NK-92 treated with Interleukin-12 subunit alpha and Interleukin-12 subunit beta, amount 100 ng/mL, for 24 hours (cell line): ENCODE measurements at places on chromosomes 1 and 21.

DNA sequence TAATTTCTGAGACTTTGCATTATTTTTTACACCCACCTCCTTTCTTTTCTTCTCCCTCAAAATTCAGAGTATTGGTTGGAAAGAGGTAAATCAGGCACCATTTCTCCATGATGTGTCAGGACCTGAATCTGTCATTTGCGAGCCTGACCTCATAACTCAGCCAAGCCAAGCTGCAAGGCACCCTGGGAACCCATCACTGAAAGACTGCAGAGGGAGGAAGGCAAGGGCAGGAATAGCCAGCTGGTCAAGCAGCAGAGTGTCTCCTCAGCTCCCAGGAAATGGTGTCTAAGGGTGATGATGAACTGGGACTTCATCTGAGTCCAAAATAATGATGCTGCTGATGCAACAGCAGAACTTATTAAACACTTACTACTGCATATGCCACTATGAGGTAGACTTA is 556.6 kb downstream of the OMA1 start:
- no peak for DNase-seq

GRCh38 chr1:54520631-54521321 is 27.3 kb upstream of the ACOT11 start:
- no peak for DNase-seq

DNA sequence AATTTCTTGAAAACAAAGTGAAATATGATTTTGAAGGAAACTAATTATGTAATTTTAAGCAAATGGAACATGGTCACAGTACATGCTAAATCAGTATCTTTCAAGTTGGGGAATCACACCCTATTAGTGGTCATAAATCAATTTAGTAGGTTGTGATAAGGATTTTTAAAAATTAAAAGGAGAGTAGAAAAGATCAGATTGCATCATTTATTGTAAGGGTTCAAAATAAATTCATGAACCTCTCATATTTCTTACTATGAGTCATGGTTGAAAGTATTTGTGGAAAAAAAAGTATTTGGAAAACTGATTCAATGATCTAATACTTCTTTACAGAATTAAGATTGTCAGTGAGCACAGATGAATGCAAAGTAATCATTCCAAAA is 14.6 kb downstream of the ADSS2 start:
- DNase-seq = no peak

DNA sequence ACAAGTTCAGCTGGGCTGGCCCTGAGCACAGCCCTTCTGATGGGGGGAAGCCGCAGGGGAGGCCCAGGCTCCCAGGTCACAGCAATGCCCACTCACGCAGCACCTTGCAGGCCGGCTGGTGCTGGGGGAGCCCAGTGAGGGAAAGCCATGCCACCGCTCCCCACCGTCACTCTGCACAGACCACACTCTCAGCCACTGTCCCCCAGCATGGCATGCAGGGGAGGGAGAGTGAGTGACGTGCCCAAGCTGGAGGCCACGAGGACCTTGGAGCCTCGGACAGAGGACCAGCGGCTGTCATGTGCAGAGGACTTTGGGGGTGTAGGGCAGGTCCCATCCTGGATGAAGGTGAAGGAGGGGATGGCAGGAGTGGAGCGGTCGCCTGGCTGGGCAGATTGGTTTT is 25.1 kb downstream of the SLC45A1 start:
- DNase-seq = no peak

- no peak for DNase-seq
Observed at GRCh38 chr1:1274299-1274930, 761 bp upstream of the UBE2J2 start.

- DNase-seq = no peak
Observed at GRCh38 chr1:216700779-216701178, 22.4 kb downstream of the ESRRG start.

DNA sequence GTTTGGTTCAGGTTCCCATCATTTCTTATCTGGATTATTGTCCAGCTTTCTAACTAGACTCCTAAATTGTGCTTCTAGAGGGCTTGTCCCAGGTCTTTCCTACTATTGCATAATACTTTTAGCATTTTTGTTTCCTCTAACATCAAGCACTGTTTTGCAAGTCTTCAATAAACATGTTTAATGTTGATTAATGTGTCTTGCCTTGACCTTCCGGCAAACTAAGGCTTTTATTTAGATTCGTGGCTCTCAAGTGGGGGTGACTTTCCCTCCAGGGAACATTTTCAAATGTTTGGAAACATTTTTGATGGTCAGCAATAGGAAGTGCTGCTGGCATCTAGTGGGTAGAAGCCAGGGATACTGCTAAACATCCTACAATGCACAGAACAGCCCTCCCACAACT is 90.7 kb downstream of the RPE65 start:
- DNase-seq = no peak

- no peak for DNase-seq
Observed at GRCh38 chr1:164723296-164723798, 164.4 kb downstream of the PBX1 start.

- no peak for DNase-seq
Observed at GRCh38 chr1:225712391-225712790, 59.5 kb upstream of the ENAH start.

DNA sequence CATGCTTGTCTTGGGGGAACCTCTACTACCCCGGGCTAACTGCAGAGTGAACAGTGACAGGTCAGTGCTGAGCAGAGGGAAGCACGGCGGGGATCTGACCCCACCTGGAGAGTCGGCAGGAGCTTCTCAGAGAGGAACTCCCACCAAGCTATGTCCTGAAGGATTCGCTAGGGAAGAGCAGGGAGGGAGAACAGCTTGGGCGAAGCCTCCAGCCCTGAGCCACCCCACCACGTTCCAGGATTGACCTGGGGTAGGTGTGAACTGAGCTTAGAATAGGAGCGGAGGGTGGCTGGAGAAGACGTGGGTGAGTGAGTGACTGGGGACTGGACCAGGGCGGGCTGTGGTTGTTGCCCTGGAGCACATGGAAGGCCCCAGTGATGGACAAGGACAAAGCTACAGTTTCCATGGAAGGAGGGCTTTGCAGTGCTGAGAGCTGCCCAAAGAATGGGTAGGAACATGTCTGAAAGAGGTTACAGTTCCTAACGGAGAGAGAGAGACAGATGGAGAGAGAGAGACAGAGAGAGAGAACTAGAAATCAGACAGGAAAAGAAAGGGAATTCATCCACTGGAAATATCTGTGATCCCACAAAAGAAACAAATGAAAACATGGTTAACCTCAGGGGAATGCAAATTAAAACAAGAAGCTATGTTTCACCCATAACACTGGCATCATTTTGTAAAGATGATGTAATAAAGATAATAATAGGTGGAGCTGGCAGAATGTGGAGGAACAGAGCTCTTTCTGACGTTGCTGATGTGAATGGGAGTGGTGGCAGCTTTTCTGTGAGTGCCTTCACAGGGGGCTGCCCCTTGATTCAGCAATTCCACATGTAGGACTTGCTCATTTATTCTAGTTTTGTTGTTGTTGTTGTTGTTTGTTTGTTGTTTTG is 17.2 kb downstream of the BSND start:
- DNase-seq = no peak

- DNase-seq = no peak
Observed at GRCh38 chr1:11804666-11805421, 920 bp downstream of the MTHFR start.

GRCh38 chr1:225460021-225460736 is 32.3 kb upstream of the LBR start:
- DNase-seq = no peak

GRCh38 chr1:54792686-54793282 is 8.3 kb downstream of the TTC22 start:
- no peak for DNase-seq

DNA sequence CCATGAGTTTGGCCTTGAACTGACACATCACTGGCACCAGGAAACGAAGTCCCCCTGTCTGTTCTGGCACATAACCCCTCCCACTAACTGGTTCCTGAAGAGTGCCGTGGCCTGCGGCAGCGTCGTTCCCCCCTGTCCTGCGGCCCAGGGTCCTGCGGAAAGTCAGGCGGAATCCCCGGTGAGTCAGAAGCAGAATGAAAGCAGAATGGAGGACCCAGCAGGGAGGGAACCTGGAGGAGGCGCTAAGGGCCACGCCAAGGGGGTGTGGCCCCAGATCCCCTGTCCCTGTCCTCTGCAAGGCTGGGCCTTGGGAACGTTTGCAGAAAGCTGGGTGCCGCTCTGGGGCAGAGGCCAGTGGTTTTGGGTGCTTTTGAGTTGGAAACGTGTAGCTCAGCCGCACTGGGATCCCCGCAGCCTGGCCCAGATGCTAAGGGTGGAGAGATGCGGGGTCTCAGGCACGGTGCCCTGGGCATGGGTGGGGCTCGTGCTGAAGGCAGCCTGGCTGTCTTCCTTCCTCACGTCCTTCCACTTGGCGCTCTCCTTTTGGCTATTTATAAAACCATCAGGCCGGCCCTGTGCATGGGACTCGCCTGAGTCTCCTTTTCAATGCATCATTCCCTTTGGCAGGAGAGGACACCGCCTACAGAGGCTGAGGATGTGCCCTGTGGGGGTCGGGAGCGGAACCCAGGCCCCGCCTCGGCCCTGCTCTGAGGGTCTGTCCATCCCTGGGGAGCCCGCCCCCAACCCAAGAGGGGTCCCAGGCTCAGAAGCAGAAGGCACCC is 36.2 kb downstream of the TP73 start:
- DNase-seq = no peak

GRCh38 chr1:9599741-9600140 is 11.0 kb downstream of the TMEM201 start:
- no peak for DNase-seq

DNA sequence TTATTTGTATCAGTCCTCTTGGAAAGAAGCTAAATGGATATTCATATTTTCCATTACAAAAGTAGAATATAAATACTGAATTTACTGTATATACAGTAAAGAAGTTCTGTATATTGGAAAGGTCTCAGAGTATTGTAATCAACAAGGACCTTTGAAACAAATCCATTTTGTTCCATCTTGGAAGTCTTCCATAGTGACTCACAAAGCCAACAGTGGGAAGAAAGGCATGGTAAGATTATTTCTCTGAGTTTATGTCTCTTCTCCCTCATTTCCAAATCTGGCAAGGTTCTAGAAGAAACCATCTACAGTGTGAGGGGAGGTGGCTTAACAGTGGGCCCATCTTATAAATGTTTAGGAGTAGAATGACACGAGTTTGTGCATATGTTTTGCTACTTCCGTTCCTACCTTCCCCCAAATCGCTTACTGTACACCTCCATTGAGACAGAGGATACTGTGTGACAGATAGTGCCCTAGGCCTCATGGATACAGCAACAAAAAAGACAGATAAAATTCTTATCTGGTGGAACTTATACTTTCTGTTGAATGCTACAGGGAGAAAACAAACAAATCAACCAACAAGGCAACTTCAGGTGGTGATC is 22.1 kb upstream of the SSX2IP start:
- no peak for DNase-seq

DNA sequence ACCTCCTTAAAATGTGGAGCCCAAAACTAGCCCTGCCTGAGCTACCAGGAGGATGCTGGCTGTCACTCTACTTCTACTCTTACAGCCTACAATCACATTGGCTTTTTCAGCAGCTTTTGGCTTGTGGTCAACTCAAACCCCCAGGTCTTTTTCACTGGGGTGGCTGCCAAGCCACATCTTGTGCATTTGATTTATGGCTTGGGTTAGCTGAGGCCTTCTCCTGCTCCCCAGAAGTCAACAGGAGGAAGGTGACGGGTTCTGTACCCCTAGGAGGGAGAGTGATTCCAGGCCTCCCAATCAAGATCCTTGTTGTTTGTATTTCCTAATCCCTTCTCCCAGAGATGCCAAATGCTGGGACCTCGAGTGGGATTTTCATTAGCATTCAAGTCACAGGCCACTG is 124.3 kb downstream of the LACTBL1 start:
- no peak for DNase-seq
